ENCODE measurements at places on chromosomes 2 and 18.

DNA sequence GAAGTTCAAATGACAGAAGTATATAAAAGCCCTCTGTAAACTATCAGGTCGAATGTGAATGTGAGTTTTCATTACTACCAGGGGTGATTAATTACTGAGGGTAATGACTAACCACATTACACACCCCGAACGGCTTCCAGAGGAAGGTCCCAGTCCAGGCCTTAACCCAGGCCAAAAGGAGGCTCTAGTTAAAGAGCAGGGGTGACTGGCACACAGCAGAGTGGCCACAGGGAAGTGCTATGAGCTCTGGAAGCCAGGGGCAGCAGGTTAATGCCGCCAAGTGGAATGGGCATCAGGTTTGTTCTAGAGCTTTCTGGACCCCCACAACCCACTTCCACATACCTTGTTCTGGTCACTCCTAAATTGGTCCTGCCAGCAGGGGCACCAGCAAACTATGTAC, 87.7 kb downstream of the BCL11A start:
- no peak for DNase-seq

GRCh38 chr2:222319586-222320435, 21.0 kb upstream of the PAX3 start:
- no peak for DNase-seq

GRCh38 chr18:8705961-8706790, 820 bp downstream of the MTCL1 start:
- DNase-seq: no peak

DNA sequence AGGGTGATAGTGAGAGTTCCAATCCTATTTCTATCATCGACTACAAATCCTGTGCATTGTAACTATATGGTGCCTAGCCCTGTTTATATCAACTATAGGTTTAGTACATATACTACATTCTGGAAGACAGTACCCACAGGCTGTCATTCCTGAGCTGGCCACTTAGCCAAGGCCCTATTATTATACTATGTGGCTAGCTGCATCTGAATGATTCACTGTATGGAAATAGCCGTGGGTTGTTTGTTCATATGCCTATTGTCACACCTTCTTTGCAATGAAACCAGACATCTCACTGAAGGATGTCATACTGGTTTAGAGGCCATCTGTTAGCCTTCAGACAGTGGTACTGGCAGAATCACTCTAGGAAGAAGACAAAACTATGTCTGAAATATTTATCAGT, 62.3 kb upstream of the FSIP2 start:
- no peak for DNase-seq

GRCh38 chr2:18721038-18721922, 131.9 kb upstream of the NT5C1B start:
- no peak for DNase-seq

- DNase-seq: no peak
Observed at GRCh38 chr18:22385718-22386117, 32.0 kb downstream of the CTAGE1 start.

- DNase-seq: no peak
Observed at GRCh38 chr2:127676906-127677305, 1.6 kb upstream of the LIMS2 start.

GRCh38 chr2:233116946-233117345, 56.8 kb downstream of the INPP5D start:
- DNase-seq: no peak

DNA sequence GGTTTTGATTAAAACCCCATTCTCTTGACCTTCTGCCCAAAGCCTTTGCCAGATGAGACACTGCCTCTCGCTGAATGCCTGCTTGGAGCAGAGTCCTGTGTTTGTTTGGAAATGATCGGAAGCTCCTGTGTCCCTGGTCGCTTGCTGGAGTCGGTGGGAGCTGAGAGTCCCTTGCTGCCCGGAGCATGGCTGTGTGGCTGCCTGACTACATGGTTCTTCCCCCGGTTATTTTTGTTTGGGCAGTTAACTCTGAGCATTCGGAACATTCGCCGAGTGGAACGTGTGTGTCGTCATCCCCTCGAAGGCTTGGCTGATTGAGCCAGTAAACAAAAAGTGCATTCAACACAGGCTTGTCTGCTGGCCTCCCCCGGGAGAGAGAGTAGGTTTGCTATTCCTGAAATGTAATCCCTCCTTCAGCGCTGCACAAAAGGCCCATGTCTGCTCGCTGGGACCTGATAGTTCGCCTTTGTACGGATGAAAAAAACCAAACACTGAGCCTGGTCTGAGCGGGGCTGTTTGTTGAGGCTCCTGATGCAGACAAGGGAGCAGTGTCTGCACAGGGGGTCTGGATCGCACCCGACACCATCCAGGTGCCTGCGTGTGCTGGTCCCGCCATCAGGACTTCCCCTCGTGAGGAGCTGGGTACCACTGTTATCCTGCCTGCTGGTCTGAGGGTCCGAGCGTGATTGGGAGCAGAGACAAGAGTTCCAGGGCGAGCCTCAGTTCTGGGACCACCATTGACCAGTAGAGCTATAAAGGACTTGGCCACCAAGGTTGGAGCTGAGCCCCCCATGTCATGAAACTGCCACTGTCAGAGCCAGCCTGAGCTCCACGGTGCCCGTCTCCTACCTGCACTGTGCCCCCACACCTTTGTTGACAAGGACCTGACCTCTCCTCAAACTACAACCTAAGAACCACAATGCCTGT, 83.8 kb downstream of the AGAP1 start:
- no peak for DNase-seq

- no peak for DNase-seq
Observed at GRCh38 chr2:119753930-119754321, 5.8 kb upstream of the PTPN4 start.

GRCh38 chr2:147101941-147102790, 742.7 kb upstream of the ACVR2A start:
- DNase-seq: no peak

- DNase-seq: no peak
Observed at GRCh38 chr2:112150447-112150846, 12.3 kb downstream of the FBLN7 start.

DNA sequence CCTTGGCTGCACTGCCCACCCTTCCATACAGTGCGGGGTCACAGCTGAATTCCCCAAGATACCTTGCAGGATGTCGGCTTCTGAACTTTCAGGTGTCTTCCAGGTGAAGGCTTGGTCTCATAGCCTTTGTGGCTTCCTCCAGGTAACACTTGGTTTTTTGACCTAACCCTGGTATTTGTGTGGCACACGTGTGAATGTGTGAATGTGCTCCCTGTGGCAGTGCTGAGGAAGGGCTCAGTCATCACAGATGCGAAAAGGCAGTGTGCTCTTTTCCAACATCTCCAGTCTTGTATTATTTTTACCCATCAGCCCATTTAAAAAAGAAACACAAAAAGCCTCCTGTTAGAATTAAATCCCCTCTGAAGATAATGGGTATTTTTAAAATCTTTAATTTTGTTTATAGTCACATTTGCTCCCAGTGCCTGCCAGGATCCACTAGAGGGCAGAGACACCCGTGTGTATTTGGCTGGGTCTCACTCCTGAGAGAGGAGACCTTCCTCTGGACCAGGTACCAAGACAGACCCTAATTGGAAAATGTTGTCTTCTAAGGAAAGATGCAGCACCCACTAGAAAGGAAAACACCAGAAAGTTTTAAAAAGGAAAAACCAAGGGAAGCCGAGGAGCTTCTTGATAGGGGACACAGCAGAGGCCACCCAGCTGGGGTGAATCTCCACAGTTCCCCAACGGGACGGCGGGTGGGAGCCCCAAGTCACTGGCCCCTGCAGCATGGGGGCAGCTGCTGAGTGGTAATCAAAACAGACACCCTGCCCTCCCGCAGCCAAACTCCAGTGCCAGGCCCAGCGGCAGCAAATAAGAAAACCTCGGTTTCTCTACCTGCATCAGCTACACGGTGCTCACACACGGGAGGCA, 27.7 kb downstream of the FAM110C start:
- no peak for DNase-seq

DNA sequence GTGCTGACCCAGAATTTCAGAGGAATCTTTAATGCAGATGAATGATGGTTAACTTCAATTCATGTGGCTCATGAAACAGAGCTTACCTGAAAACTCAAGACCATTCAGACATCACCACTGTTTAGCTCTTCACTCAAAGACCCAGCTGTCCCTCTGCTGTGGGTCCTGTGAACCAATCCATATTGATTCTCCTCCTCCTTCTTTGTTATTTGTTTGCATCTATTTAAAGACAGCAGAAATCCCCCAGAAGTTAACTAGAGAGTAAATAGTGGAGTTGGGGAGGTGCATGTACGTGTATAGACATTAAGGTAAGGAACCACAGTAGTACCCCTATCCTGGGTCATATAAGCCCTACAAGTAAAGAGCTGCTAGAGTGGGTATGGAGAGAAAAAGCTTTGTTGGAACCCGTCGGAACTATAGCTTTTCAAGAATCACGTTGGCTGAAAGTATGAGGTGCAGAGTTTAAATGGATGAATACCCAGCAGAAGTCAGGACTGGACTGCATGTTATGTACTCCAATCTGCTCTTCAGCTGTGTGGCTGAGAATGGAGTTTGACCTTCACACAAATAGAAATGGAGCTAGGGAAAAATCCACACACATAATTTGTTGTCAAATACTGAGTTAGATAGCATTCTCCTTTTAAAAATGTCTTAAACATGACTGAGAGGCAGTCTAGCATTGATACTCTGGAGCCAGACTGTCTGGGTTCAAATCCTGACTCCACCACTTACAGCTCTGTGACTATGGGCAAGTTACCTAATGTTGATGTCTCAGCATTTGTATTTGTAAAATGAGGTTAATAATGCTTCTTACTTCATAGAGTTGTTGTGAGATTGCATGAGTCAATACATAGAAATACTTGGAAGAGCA, 81.7 kb upstream of the HK2 start:
- DNase-seq: no peak

GRCh38 chr2:112762276-112762675, 2.1 kb downstream of the CKAP2L start:
- no peak for DNase-seq

- peak; percentile 43 for DNase-seq
Observed at GRCh38 chr2:222912117-222912516, 51.3 kb downstream of the ACSL3 start.

- DNase-seq: no peak
Observed at GRCh38 chr2:67867735-67868134, 195.1 kb downstream of the C1D start.

DNA sequence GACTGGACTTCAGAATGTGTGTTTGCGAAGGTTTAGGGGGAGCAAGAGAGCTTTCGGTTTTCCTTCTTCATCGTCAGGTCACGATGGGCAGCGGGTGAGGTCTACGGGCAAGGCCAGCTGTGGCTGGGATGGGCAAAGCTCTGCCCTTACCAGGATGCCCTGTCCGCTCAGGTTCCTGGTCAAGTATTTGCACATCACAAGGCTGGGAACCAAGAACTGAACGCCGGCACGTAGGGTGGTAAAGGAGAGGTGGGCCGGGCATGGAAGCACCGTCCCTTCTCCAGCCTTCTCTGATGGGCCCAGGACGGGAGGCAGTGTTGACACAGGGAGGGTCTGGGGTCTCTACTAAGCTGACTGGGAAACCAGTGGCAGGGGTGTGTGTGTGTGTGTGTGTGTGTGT, 50.5 kb upstream of the UBE2F start:
- no peak for DNase-seq

DNA sequence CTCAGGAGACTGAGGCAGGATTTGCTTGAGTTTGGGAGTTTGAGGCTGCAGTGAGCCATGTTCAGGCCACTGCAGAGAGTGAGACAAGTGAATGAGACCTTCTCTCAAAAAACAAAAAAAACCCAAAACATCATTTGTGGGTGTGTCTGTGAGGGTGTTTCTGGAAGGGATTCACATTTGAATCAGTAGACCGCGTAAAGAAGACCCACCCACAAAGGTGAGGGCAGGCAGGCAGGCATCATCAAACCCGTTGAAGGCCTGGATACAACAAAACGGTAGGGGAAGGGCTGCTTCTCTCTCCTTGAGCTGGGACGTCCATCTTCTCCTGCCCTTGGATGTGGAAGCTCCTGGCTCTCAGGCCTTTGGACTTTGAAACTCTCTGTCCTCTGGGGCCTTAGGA, 25.4 kb downstream of the CDKL4 start:
- no peak for DNase-seq

DNA sequence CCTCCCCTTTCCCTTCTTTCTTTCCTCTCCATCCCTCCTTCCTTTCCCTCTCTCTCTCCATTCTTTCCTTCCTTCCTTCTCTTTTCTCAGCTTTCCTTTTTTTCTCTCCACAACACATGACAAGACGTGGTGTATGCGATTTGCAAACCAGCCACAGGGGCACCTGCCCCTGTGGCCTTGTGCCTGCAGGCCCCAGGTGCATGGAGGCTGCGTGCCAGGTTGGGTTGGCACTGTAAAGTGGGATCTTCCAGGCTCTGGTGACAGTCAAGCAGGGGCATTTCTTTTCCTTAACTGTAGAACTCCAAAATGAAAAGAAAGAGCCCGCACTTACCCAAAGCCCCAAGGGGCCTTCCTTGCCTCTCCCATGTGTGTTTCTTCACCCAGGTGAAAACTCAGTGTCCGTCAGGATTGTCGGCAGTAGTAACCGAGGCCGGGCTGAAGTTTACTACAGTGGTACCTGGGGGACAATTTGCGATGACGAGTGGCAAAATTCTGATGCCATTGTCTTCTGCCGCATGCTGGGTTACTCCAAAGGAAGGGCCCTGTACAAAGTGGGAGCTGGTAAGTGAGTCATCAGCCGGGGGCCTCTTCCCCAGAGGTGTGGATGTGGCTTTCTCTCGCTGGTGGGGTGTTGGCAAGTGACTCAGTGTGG, 50.9 kb downstream of the MARCO start:
- no peak for DNase-seq

- DNase-seq: peak; percentile 19
Observed at GRCh38 chr2:68031542-68032160, 31.2 kb downstream of the C1D start.

DNA sequence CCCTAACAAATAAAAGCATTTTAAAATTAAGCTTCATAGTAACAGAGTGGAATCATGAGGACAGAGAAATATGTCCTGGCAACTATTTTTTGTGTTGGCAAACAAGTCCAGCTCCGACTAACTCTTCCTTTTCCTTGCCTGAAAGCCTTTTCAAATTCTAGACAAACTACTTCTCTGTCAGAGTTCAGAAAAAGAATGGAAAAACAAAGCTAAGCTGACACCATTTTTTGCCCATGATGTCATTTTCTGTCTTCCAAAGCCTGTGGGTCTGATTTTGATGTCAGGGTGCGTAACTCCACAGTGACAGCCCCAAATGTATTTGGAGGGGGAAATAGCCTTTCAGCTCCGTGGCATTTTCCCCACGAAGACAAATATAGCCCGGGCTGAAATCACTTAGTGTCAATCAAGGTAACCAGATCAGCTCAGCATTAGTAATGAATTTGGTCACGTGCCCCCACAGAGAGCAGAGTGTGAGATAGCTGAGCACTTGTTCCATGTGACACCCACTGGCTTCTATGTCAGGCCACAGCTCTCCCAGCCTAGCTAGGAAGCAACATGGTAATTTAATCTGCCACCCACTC, 233.0 kb upstream of the SIX2 start:
- no peak for DNase-seq
